ENCODE measurements at places on chromosomes 12 and 14.

DNA sequence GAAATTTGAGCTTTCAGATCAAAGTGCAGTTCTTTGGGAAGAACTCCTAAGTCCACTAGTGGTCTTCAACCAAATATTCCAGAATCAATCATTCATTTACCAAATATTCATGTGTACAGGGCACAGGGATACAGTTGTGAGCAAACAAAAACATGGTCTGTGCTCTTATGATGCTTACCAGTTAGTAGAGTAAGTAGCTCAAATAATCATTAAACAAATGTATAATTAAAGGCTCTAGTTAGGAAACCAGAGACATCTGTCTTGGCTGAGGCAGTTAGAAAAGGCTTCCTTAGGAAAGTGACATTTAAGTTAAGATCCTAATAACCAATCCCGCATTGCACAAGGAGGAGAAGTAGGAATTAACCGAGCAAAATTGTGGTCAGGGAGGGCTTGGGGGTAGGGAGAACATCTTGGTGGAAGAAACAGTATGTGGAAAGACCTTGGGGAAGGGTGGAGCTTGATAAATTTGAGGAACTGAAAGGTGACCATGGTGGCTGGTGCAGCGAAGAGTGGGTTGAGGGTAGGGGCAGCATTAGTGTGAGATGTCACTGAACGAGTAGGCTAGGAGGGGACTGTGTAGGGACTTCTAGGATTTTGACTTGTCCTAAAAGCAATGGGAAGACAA lies 40.0 kb downstream of the PEBP1 start:
- no peak for DNase-seq

GRCh38 chr12:89461190-89461589 lies 63.4 kb downstream of the GALNT4 start:
- no peak for DNase-seq

GRCh38 chr14:91888641-91889476 lies 21.5 kb upstream of the TC2N start:
- DNase-seq = no peak

DNA sequence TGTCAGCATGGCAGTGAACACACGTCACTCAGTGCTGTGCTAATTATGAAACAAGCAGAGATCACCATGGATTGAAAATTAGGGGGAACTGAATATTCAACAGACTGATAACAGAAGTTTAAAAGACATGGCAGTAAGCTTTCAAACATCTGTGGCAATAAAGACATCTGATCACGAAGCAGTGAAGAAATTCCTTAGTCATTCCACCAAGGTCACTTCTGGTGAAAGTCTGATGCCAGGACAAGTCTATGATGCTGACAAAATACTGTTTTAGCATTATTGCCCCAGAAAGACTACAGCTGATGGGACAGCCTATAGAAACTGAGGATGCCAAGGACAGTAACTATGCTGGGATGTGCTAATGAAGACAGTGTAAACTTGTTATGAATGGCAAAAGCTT lies 126.9 kb upstream of the RBM19 start:
- DNase-seq = no peak

- DNase-seq = no peak
Observed at GRCh38 chr14:21866479-21866878, 192.9 kb upstream of the OR4E1 start.

- no peak for DNase-seq
Observed at GRCh38 chr12:119691202-119691810, 23.4 kb downstream of the PRKAB1 start.

GRCh38 chr14:33567023-33567728 lies 383.7 kb downstream of the EGLN3 start:
- DNase-seq = no peak

DNA sequence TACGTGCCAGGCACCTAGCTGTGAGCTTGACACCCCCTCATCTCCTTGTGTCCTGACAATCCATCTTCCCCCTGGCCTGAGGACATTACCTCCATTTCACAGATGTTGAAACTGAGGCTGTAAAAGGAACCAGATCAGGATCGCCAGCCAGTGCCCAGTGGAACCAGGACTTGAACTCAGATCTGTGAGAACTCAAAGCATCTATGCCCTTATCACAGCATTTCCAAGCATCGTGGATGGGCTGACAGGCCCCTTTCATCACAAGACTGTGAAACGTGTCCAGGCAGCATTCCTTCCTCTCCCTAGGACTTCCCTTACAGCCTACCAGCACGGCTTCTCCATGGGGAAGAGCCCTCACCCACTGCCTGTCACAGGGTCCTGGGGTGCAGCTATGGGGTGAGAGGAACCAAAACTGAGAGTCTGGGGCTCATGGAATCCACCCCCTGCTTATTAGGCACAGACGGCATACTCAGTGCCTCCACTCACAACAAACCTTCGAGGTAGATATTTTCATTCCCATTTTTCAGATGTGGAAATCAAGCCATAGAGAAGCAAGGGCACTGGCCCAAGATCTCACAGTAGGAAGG lies 26.9 kb downstream of the CMKLR1 start:
- no peak for DNase-seq

DNA sequence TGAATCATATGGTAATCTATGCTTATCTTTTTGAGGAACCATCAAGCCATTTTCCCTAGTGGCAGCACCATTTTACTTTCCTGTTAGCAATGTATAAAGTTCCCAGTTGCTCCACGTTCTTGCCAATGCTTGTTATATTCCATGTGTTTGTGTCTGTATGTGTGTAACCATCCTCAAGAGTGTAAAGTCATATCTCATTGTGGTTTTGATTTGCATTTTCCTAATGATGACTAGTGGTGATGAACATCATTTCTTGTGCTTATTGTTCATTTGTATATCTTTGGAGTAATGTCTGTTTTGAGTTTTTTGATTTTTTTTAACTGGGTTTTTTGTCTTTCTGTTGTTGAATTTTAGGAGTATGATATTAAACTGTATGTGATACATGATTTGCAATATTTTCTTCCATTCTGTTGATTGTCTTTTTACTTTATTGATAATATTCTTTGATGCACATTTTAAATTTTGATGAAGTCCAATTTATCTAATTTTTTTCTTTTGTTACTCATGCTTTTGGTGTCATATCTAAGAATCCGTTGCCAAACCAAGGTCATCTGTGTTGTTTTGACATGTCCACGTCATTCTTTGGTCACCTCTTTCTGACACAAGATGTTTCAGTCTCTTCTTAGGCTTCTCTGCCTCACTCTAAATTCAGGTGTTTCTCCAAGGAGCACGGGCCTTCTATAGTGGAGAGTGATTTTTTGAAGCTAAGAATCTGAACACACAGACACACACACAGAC lies 36.1 kb downstream of the PPHLN1 start:
- no peak for DNase-seq
